Activated CD8-positive, alpha-beta memory T cell treated with anti-CD3 and anti-CD28 coated beads, Interleukin-2, amount 10 ng/mL, durations not matched to agents 7 days and 5 days (primary cell): ENCODE measurements at places on chromosomes 13 and 19.

- H3K27me3 ChIP-seq: no peaks in the 10 kb centered on the region
- peak overlapping the region; percentile 95 for H3K27ac ChIP-seq
- peaks cover 14% of the 10 kb centered on the region for H3K4me1 ChIP-seq
Observed at GRCh38 chr19:36797786-36798108, 25.1 kb upstream of the ZNF850 start.

GRCh38 chr13:22232186-22232585 lies 561.3 kb downstream of the FGF9 start:
- no peak for DNase-seq
- H3K4me1 ChIP-seq: peaks cover 13% of the 10 kb centered on the region
- H3K36me3 ChIP-seq: no peaks in the 10 kb centered on the region
- H3K27ac ChIP-seq: no peak overlapping the region

- no peak overlapping the region for H3K4me3 ChIP-seq
- no peaks in the 10 kb centered on the region for H3K27me3 ChIP-seq
- H3K36me3 ChIP-seq: peaks cover 15% of the 10 kb centered on the region
- no peak overlapping the region for H3K27ac ChIP-seq
Observed at GRCh38 chr13:46736541-46737310, 60.2 kb downstream of the ESD start.

GRCh38 chr19:40252395-40252794 lies 25.9 kb upstream of the CCNP start:
- H3K27me3 ChIP-seq: no peaks in the 10 kb centered on the region
- no peak for DNase-seq
- peaks cover 8% of the 10 kb centered on the region for H3K36me3 ChIP-seq
- H3K4me3 ChIP-seq: no peak overlapping the region

DNA sequence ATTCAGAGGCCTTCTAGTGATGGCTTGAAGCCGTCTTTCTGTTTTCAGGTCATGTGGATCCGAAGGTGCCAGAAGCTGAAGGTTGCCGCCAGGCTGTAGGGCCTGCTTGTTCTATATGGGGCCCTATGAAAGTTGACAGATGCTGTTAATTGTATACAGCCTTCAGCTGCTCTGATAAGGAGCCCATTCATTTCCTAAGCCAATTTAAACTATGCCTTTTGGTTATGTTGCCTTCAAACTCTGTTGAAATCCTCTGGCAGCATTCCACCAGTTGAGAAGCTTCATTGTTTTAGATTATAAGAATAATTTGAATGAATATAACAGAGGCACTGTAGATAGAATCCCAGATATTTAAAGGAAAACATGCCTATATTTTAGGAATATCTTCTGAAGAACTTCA lies 34.4 kb downstream of the RAP2A start:
- no peak for DNase-seq
- no peak overlapping the region for H3K27ac ChIP-seq
- no peaks in the 10 kb centered on the region for H3K4me1 ChIP-seq
- no peak overlapping the region for H3K4me3 ChIP-seq
- peaks cover 2% of the 10 kb centered on the region for H3K27me3 ChIP-seq

GRCh38 chr13:76884186-76884906 lies 1.9 kb downstream of the KCTD12 start:
- H3K27ac ChIP-seq: no peak overlapping the region
- H3K4me3 ChIP-seq: peak overlapping the region; percentile 79
- no peak for DNase-seq

GRCh38 chr19:16197188-16197621 lies 506 bp upstream of the AP1M1 start:
- peaks cover 19% of the 10 kb centered on the region for H3K36me3 ChIP-seq
- peaks cover 43% of the 10 kb centered on the region for H3K4me1 ChIP-seq
- H3K4me3 ChIP-seq: peak overlapping the region; percentile 79
- no peak for DNase-seq
- H3K27me3 ChIP-seq: no peaks in the 10 kb centered on the region

DNA sequence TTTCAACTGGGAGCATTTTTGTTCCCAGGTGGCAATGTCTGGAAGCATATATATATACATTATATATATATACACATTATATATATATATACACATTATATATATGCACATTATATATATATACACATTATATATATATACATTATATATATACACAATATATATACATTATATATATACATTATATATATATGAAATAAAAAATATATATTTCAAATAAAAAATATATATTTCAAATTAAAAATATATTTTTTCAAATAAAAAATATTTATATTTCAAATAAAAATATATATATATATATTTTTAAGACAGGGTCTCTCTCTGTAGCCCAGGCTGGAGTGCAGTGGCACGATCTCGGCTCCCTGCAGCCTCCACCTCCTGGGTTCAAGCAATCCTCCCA lies 61.5 kb downstream of the ADGRE1 start:
- DNase-seq: no peak
- no peak overlapping the region for H3K4me3 ChIP-seq
- H3K27ac ChIP-seq: no peak overlapping the region
- H3K36me3 ChIP-seq: peaks cover 6% of the 10 kb centered on the region
- H3K27me3 ChIP-seq: peaks cover 18% of the 10 kb centered on the region

DNA sequence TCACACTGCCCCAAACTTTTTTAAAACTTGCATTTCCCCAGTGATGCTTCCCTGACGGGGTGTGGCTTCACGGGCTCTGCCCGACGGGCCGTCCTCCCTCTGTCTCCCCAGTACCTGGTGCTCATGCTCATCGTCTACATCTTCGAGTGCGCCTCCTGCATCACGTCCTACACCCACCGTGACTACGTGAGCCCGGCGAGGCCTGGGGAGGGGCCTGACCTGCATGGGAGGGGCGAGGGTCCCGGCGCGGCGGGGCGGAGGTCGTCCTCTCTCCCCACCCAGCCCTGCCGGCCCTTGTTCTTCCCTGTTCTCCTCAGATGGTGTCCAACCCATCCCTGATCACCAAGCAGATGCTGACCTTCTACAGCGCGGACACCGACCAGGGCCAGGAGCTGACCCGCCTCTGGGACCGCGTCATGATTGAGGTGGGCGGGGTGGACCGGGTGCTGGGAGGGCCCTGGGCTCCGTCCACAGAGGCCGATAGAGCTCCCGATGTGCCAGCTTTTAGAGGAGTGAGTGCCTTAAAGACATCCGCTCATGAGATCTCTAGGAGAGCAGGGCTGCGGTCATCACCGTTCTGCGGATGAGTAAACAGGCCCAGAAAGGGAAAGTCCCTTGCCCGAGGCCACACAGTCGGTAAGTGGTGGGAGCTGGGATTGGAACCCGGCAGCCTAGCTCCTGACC lies 6.9 kb downstream of the UPK1A start:
- H3K4me1 ChIP-seq: peaks cover 8% of the 10 kb centered on the region
- peak; percentile 86 for DNase-seq
- H3K4me3 ChIP-seq: peak overlapping the region; percentile 70
- peaks cover 52% of the 10 kb centered on the region for H3K27me3 ChIP-seq

GRCh38 chr19:19657397-19657783 lies 6.1 kb downstream of the ATP13A1 start:
- H3K36me3 ChIP-seq: peaks cover 70% of the 10 kb centered on the region
- no peaks in the 10 kb centered on the region for H3K27me3 ChIP-seq
- no peak overlapping the region for H3K27ac ChIP-seq
- no peak for DNase-seq

DNA sequence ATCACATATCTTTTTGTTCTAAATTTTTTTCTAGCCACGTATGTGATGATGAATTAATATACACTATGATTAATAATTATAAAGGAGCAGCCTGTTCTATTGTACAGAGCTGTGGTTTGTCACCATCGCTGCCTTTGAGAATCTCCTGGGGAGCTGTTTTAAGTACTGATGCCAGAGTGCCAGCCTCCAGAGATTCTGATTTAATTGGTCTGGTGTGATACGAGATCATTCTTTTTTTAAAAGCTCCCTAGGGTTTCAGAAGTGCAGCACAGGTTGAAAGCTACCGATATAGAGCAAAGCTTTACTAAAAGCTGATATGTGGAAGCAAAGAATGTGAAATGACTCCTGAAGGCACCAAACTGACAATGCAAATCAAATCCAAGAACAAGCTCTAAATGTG lies 314.7 kb downstream of the ITGBL1 start:
- H3K4me1 ChIP-seq: no peaks in the 10 kb centered on the region
- no peaks in the 10 kb centered on the region for H3K36me3 ChIP-seq
- no peak overlapping the region for H3K27ac ChIP-seq

DNA sequence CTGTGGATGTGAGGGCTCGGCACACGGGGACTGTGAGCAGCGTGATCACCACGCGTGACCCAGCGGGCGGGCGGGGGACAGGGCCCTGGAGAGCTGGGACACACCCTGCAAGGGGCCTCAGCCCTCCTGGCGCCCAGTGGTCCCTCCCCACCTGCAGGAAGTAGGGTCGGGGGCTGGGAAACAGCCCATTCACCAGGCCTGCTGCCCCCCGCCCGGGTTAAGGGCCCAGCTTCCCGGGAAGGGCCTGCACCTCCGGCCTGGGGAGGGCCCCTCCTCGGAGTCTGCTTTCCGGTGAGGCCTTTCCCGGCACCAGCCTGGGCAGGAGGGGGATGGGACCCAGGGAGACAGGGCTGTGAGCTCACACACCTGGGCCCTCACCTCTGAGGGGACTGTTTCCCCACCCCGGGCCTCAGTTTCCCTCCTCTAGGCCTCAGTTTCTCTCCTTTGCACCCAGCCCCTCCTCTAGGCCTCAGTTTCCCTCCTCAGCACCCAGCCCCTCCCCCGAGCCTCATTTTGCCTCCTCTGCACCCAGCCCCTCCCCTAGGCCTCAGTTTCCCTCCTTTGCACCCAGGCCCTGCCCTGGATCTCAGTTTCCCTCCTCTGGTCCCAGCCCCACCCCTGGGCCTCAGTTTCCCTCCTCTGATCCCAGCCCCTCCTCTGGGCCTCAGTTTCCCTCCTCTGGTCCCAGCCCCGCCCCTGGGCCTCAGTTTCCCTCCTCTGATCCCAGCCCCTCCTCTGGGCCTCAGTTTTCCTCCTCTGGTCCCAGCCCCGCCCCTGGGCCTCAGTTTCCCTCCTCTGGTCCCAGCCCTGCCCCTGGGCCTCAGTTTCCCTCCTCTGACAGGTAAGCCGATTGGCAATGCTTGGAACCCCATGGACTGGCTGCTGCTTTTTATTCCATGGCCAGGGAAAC lies 1.9 kb upstream of the MADCAM1 start:
- peaks cover 17% of the 10 kb centered on the region for H3K27me3 ChIP-seq
- DNase-seq: peak; percentile 39
- H3K4me3 ChIP-seq: no peak overlapping the region
- H3K27ac ChIP-seq: no peak overlapping the region

DNA sequence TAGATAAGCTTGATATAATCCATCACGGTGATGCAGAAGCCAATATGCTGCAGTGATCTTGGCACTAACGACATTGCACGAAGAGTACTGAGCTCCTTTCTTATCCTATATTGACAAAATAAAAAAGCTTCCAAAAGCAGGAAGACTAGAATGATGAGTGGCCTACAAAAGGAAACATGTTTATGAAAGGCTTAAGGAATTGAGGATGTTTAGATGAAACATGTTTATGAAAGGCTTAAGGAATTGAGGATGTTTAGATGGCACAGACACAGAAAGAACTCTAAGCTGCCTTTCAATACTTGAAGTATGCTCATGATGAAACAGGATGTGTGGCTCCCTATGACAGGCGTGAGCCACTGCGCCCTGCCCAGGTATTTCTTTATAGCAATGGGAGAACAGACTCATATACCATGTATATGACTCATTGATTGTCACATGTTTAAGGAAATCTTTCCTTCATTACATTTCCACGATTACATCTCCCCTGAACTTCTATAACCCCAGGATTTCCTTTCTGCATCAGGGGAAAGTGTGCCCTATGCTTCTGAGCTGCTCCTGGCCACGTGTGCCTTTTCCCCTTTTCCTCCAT lies 690.8 kb upstream of the ARGLU1 start:
- H3K27me3 ChIP-seq: no peaks in the 10 kb centered on the region
- no peak overlapping the region for H3K4me3 ChIP-seq
- H3K4me1 ChIP-seq: no peaks in the 10 kb centered on the region
- H3K27ac ChIP-seq: no peak overlapping the region
- no peaks in the 10 kb centered on the region for H3K36me3 ChIP-seq
- no peak for DNase-seq

DNA sequence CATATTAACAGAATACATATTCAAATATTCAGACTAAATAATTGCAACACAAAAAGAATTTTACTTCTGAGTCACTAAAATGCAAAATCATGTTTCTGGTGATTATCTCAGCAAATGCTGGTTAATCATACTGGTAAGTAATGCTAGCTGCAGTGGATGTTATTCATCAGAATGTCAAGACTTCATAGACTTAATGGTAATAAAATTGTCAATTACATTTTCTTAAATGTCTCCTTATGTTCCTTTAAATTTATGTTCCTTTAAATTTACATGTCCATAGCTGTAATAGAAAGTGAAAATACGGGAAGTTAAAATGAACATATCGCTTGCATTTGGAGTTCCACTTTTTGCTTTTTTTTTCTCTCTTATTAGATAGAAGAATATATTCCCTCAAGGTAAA lies 853.0 kb downstream of the SLITRK6 start:
- no peaks in the 10 kb centered on the region for H3K27me3 ChIP-seq
- no peaks in the 10 kb centered on the region for H3K4me1 ChIP-seq
- H3K27ac ChIP-seq: no peak overlapping the region
- no peak overlapping the region for H3K4me3 ChIP-seq
- DNase-seq: no peak

- H3K27me3 ChIP-seq: no peaks in the 10 kb centered on the region
- peaks cover 17% of the 10 kb centered on the region for H3K4me1 ChIP-seq
- peak overlapping the region; percentile 77 for H3K4me3 ChIP-seq
- H3K27ac ChIP-seq: no peak overlapping the region
- H3K36me3 ChIP-seq: peaks cover 9% of the 10 kb centered on the region
Observed at GRCh38 chr19:55578761-55579747, 1.6 kb downstream of the ZNF579 start.

GRCh38 chr19:18895038-18895823 lies 727 bp downstream of the CERS1 start:
- H3K36me3 ChIP-seq: no peaks in the 10 kb centered on the region
- peaks cover 9% of the 10 kb centered on the region for H3K4me1 ChIP-seq
- H3K4me3 ChIP-seq: no peak overlapping the region
- H3K27me3 ChIP-seq: peaks cover 30% of the 10 kb centered on the region
